ENCODE measurements at places on chromosomes 12 and 14.

- no peak for DNase-seq
- H3K4me3 ChIP-seq: no peak overlapping the region
- no peaks in the 10 kb centered on the region for H3K4me1 ChIP-seq
- no peaks in the 10 kb centered on the region for H3K27me3 ChIP-seq
- H3K36me3 ChIP-seq: no peaks in the 10 kb centered on the region
These were observed 32.9 kb downstream of the MIPOL1 start for GRCh38 chr14:37230551-37231194.

- H3K4me3 ChIP-seq: no peak overlapping the region
- H3K27me3 ChIP-seq: no peaks in the 10 kb centered on the region
These were observed 103.8 kb downstream of the OSBPL8 start for GRCh38 chr12:76455582-76456345.

DNA sequence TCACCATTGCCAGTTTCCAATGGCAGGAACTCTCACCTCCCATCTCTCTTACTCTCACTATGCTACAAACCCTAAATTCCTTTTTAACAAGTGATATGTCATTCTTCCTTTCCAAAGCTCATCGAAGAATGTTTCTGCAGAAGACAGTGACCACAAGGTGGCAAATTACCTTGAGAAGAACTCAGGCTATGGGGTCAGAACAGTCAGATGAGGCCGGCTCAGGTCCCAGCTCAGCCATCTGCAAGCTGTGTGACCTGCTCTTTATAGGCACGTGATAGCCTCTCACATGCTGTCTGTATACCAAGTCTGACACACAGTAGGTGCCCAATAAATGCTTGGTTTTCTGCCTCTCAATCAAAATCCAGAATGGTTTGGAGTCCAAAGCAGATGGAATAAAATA, 80.7 kb downstream of the FOXN3 start:
- no peaks in the 10 kb centered on the region for H3K4me1 ChIP-seq
- peak overlapping the region; percentile 57 for H3K27ac ChIP-seq
- DNase-seq: no peak

DNA sequence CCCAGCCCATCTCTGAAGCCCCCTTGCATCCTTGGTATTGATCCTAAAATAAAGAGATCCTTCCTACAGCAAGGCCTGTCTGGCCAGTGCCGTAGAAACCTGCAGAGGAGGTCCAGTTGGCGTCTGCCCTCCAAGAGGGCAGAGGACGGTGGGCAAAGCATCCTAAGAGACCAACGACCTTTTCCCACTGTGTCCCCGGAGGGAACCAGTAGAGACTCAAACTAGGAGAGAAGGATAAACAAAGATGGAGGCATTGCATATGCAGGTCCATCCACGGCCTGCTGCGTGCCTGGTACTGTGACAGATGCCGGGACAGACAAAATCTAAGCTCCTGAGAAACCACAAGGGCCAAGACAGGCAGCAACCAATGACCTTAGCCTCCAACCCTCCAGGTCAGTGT, 3.8 kb downstream of the NCKAP5L start:
- peak overlapping the region; percentile 89 for H3K27ac ChIP-seq
- no peaks in the 10 kb centered on the region for H3K27me3 ChIP-seq
- H3K36me3 ChIP-seq: no peaks in the 10 kb centered on the region
- H3K4me1 ChIP-seq: peaks cover 4% of the 10 kb centered on the region
- H3K4me3 ChIP-seq: no peak overlapping the region

DNA sequence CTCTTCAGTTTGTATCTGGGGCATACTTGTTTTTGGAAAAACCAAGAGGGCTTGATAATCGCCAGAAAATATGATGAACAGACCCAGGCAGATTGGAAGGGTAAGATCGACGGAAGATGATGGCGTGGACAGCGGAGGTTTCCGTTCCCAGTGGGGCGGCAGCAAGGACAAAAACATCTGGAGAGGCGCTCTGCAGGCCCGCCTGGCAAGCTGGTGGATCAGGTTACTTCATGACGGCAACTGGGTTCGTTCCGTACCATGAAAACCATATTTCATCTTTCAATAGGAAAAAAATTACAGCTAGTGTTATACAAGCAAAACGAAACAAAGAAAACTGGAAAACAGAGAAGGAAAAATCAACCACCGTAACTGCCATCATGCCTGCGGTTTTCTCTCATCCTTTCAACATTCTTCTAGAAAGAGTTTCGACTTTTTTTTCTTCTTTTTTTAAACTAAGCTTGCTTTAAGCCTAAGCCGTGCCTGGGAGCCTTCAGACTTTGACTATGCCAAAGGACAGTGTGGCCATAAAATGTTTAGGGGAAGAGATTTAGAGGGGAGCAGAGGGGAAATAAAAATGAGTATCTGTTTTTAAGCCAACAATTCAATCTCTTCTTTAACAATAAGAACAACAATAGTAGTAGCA, 210.5 kb downstream of the FOXN3 start:
- no peaks in the 10 kb centered on the region for H3K4me1 ChIP-seq
- no peaks in the 10 kb centered on the region for H3K36me3 ChIP-seq
- no peaks in the 10 kb centered on the region for H3K27me3 ChIP-seq
- no peak for DNase-seq
- H3K27ac ChIP-seq: no peak overlapping the region
- no peak overlapping the region for H3K4me3 ChIP-seq

GRCh38 chr14:101772770-101773169, 11.3 kb downstream of the PPP2R5C start:
- H3K4me3 ChIP-seq: no peak overlapping the region
- H3K27me3 ChIP-seq: no peaks in the 10 kb centered on the region
- no peaks in the 10 kb centered on the region for H3K4me1 ChIP-seq
- DNase-seq: no peak

DNA sequence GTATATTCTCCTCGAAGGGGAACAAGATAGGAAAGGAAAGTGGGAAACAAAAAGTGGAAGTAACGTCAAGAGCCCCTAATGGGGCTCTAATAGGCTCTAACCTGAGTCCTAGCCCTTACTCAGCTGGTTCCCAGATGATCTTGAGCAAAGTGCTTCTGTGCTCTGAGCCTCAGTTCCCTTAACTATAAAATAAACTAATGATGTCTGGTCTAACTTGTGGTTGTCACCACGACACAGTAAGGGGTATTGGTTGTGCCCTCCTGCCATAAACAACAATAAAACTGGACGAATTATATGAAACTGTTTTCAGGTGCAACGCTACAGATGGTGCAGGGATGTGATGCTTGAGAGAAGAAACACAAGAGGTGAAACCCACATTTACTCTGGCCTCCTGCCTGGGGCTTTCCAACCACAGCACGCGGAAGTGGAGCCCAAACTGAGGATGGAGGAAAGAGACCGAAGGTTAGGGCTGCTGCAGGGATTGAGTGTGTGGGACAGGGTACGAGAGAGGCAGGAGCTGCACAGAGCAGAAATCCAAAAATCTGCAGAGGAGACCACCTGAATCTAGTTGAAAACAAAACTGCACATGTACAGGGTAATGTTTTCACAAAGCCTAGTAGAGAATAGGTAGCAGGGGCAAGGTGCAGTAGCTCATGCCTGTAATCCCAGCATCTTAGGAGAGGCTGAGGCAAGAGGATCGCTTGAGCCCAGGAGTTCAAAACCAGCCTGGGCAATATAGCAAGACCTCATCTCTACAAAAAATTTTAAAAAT, 45.6 kb upstream of the BCL2L14 start:
- no peaks in the 10 kb centered on the region for H3K27me3 ChIP-seq
- no peak overlapping the region for H3K27ac ChIP-seq
- no peak overlapping the region for H3K4me3 ChIP-seq
- DNase-seq: peak; percentile 55
- H3K36me3 ChIP-seq: no peaks in the 10 kb centered on the region

DNA sequence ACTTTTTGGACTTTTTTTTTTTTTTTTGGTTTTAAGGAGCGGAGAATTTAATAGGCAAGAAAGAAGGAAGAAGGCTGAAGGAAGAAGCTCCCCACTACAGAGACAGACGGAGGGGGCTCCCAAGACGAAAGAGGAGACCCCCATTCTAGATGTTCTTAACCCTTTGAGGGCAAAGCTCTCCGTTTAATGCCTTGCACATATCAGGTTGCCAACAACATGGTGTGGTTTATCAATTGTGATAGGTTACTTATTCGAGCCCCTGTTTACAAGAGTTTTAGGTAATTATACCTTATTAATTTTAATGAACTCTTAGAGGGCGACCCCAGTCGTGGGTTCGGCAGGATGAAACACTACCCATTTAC, 1.2 kb upstream of the FBXO33 start:
- H3K4me3 ChIP-seq: peak overlapping the region; percentile 84
- H3K36me3 ChIP-seq: no peaks in the 10 kb centered on the region
- H3K4me1 ChIP-seq: peaks cover 4% of the 10 kb centered on the region
- no peak for DNase-seq
- no peaks in the 10 kb centered on the region for H3K27me3 ChIP-seq
- H3K27ac ChIP-seq: peak overlapping the region; percentile 99

DNA sequence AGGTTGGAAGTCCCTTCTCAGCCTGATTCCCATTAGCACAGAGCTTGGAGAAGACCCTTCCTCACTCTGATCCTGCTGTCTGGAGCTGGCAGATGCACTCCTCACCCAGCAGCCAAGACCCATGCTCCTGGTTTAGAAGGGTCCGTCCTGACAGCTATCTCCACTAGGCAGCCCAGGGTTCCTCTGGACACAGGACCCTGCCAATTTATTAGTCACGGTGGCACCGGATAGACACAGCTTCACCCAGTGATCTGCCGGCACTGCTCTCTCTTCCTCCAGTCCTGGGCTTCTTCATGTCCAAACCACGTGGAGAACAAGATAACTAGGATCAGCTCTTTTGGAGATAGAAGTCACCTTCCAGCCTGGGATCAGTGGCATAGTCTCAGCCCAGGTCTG, 26.2 kb upstream of the TCL1B start:
- H3K27me3 ChIP-seq: no peaks in the 10 kb centered on the region
- H3K4me1 ChIP-seq: no peaks in the 10 kb centered on the region
- no peaks in the 10 kb centered on the region for H3K36me3 ChIP-seq
- DNase-seq: no peak
- H3K4me3 ChIP-seq: peak overlapping the region; percentile 36

DNA sequence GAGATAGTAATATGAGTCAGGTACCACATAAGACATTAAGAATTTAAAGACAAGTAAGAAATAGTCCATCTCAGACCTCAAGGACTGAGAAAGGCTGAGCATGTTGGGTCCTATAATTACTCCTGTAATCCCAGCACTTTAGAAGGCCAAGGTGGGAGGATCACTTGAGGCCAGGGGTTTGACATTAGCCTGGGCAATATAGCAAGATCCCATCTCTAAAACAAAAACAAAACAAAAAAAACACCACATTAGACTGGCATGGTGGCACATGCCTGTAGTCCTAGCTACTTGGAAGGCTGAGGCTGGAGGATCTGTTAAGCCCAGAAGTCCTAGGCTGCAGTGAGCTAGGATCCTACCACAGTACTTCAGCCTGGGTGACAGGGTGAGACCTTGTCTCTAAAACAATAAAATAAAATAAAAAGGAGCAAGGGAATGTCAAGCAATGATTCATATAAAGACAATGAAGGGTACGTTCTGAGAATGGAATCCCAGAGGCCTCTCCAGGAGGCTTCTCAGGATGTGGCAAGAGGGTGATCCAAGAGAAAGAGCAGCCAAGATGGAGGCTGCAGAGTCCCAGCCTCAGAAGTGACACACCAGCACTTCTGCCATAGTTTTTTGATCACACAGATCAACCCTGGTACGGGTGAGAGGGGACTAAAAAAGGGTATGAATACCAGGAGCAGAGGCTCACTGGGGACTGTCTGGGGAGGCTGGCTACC, 206.4 kb downstream of the CRADD start:
- H3K4me1 ChIP-seq: no peaks in the 10 kb centered on the region
- no peak overlapping the region for H3K27ac ChIP-seq
- no peak overlapping the region for H3K4me3 ChIP-seq
- no peak for DNase-seq

- peaks cover 37% of the 10 kb centered on the region for H3K4me1 ChIP-seq
- no peaks in the 10 kb centered on the region for H3K36me3 ChIP-seq
- no peak for DNase-seq
- H3K4me3 ChIP-seq: no peak overlapping the region
These were observed 25.7 kb upstream of the TC2N start for GRCh38 chr14:91893007-91893406.

- no peaks in the 10 kb centered on the region for H3K27me3 ChIP-seq
- no peak for DNase-seq
- no peaks in the 10 kb centered on the region for H3K36me3 ChIP-seq
- H3K4me3 ChIP-seq: peak overlapping the region; percentile 18
- H3K4me1 ChIP-seq: no peaks in the 10 kb centered on the region
- H3K27ac ChIP-seq: peak overlapping the region; percentile 69
These were observed 3.7 kb downstream of the ARHGDIB start for GRCh38 chr12:14957551-14958168.

DNA sequence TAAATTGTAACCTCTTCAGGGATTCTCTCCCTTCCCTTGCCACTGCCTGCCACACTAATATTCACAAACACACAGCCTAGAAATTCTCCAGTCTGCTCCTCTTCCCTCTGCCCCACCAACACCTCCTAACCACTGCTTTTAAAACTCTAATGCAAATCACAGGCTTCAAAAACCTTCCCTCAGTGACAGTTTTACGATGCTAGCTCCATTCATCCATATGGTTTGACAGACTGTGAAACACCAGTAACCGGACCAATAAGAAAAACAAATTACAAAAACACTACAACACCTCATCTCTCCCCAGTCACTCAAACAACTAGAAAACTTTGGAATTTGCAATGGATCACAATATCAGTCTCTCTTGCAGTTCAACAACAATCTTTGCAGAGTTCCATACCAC, 5.7 kb downstream of the DPF3 start:
- H3K27ac ChIP-seq: no peak overlapping the region
- DNase-seq: no peak
- H3K27me3 ChIP-seq: no peaks in the 10 kb centered on the region
- H3K4me1 ChIP-seq: no peaks in the 10 kb centered on the region
- no peaks in the 10 kb centered on the region for H3K36me3 ChIP-seq

DNA sequence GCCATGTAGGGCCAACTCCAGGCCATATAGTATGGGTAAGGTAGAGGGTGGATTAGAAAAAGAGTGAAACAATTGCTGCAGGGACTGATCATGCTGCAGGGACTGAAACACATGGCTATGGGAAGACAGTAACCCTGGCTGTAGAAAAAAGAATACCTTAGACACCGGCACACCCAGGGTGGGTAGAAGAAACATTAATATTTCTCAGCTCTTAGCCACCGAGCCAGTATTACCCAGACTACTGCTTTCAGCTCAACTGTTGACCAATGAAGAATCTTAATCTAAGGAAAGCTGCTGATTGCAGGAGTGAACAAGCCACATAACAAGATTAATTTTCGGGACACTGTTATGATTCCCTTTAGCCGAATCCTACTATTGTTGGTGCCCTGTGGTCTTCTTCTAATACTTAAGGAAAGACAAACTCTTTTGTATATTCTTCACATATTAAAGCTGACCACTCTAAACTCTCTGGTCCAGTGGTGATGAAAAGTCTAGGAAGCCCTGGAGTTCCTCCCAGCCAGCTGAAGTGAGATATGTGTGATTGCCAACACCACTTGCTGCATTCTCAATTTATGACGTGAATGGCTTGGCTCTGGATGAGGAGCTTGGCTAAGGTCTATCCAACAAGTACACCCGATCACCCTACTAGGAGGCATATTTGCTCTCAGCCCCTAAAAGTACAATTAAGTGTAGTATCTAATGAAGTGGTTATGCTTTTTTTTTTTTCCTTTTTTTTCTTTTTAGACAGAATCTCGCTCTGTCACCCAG, 69.2 kb downstream of the NOVA1 start:
- peak overlapping the region; percentile 33 for H3K27ac ChIP-seq
- H3K36me3 ChIP-seq: no peaks in the 10 kb centered on the region
- no peak overlapping the region for H3K4me3 ChIP-seq
- no peak for DNase-seq
- H3K4me1 ChIP-seq: no peaks in the 10 kb centered on the region
